ENCODE measurements at places on chromosomes 2 and 18.

DNA sequence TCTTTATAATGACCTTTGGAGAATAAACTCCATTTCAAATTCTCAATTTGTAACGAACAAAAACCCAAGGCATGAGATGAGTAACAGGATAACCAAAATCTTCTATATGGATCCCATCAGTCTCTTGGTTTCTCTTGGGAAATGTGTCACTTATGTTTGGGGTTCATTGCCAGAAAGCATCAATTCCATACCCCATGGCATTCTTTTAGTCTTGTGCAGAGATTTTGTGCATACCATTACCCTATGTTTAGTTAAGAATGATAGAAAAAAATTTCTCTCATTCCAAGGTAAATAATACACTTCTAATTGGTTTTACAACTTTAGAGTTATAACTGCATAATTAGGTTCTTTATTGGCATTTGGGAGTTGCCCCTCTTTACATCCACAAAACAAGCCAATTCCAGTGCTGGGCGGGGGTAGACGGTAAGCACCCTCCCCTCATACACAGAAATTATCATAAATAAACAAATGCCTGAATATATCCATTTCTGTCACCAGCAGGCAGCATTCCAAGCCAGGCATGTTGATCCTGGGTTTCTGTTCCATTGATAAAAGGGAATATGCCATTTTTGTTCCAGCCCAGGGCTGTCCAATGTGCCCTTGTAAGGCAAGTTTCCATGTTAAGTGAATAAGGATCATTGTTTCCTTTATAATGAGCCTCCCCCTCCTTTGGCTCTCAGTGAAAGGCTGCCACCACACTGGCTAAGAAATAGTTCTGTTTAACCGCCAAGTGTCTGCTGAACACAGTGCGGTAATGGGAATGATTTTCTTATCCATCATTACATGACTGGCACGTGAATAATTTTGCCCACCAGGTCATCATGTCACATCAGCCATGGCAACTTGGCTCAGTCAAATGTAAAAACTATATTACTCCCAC, 680.1 kb upstream of the ZEB2 start:
- no peak for DNase-seq

DNA sequence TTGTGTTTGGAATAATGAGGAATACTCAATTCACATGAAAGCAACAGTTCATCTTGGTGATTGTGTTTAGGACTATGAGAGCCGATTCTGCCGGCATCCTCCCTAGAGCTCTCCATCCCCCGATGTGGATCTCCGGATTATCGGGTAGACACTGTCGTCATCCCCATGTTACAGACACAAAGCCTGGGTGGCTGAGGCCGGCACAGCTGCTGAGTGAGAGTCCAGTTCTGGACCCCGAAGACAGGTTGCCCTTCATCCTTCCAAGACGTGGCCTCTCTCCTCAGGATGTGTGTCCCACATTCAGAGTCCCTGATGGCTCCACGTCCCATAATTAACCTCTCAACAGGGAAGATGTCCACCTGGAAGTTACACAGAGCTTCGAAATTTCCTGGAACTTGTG, 129.3 kb downstream of the HDAC4 start:
- no peak for DNase-seq

- no peak for DNase-seq
These were observed 109.0 kb upstream of the SLC35G4 start for GRCh38 chr18:11500153-11501122.

DNA sequence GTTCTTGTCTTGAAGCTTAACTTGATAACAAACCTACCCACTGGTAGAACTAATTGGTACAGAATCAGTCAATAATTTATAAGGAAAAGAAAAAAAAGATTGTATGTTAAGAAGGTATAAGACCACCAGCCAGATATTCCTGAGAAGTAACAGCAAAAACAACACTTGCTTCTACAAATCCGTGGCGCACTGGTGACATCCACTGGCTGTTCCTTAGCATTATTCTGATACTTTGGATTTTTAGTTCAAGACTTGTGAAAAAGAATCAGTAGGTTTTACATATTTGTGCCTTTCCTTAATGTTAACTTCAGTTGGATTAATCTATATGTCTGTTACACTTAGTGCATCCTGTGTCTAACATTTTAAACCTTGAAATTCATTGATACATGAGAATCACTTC, 141.8 kb downstream of the GRB14 start:
- DNase-seq = no peak

GRCh38 chr2:232438951-232439757, 16.8 kb upstream of the ALPI start:
- DNase-seq = peak; percentile 61

Data from stimulated activated CD4-positive, alpha-beta T cell treated with anti-CD3 and anti-CD28 coated beads, Interleukin-2, amount 100 ng/mL, for 24 hours (primary cell).